ENCODE measurements at places on chromosomes 2 and 18.

GRCh38 chr18:34718610-34719009, 8.5 kb downstream of the DTNA start:
- no peak for DNase-seq

DNA sequence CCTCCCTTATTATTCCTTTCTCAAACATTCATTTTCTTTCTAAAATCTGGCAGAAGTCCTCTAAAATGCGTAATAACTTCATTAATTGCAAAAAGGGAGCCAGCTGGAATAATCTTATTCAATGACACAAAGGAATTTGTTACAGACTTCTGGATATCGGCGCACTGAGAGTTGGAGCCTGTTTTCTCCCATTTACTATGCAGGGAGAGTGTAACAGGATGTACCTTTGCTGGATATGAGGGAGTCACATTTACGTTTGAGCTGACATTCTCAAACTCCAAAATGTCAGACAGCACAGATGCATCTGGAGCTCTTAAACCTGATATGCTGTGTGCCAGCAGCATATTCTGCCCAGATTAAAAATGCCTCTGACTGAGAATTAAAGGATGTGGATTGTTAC, 275.3 kb downstream of the TMX3 start:
- no peak for DNase-seq

GRCh38 chr2:168679081-168679480, 123.4 kb upstream of the NOSTRIN start:
- DNase-seq: no peak

DNA sequence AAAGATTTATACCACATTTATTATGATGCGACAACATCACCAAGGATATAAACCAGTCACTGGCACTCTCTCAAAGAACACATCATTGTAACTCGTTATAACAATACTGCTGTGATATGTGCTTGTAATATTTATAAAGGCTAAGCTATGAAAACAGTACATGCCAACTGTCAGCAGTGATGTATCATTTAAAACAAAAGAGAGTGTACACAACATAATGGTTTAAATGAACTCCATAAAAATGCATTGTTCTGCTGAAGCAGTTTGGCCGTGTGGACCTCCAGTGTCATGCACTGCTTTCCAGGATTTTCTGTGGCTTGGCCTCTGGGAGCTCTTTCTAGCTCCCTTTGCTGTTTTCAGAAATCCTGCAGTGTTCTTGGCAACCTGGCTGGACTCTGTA, 215.6 kb downstream of the MTX2 start:
- no peak for DNase-seq

GRCh38 chr2:80464275-80464674, 159.7 kb upstream of the LRRTM1 start:
- no peak for DNase-seq

DNA sequence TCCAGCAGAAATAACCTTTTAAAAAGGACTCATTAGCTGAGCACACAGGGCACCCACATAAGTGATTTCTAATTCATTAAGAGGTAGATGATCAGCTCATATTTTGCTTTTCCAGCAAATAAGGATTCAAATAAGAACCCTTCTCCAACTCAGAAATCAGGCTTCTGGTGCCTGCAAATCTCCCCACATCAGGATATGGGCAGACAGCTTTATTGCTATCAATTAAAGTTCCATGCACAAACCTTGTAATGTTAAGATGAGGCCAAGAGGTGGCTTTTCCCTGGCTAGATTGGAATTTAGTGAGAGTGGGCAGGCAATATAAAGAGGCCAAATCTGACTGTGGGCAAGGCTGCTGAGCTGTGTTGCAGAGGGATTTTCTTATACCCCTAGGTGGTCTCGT, 193.6 kb downstream of the SH3RF3 start:
- no peak for DNase-seq

DNA sequence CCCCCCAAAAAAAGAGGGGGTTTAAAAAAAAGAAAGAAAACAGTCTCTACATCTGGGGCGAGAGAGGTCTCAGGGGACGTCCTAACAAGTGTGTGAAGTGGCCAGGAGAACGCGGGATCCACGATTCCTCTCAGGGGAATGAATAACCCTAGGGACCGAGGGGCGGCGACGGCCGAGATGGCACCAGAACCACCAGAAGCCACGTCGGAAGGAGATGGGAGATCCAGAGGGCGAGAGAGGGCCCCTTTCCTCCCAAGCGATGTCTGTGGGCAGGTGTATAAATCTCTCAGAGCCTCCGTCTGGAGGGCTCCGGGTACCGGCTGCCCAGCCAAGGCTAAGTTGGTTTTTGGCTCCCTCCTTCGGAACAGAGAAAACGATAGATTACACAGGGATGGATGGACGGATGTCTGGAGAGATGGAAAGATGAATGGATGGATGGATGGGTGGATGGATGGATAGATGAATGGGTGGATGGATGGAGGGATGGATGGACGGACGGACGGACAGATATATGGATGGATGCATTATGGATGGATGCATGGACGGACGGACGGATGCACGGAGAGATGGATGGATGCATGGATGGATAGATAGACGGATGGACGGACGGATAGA, 1.7 kb downstream of the EPHA4 start:
- peak; percentile 20 for DNase-seq

- no peak for DNase-seq
These were observed 370.2 kb downstream of the EN1 start for GRCh38 chr2:118477111-118477862.

DNA sequence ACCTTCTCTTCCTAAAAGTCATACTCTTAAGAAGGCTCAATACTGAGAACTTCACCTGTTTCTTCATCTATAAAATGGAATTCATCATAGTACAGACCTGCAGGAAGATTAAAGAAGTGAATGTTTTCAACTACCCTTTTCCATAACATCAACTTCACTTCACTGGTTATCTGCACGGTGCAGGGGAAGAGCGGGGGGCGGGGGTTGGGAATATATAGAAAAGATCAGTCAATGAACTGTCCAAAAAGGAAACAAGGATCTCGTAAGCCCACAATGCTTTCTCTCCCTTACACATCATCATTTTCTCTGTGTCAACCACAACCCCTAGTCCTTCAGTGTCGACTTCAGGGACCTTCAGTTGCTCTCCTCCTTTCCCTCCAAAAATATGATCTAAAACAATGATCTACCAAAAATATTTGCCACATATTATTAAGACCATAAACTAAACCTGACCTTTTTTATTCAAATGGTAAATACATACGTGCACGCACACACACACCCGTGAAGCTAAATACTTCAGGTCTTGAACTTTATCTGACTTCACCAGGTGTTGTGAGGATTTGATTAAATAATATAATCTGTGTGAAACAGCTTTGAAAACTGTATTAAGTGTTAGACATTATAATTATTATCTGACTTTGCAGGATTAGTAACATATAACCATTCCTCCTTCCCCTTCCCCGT, 4.9 kb downstream of the MBOAT2 start:
- no peak for DNase-seq

GRCh38 chr2:25955036-25955435, 27.3 kb downstream of the KIF3C start:
- DNase-seq: no peak

GRCh38 chr2:56681659-56682396, 498.0 kb downstream of the CCDC85A start:
- no peak for DNase-seq

DNA sequence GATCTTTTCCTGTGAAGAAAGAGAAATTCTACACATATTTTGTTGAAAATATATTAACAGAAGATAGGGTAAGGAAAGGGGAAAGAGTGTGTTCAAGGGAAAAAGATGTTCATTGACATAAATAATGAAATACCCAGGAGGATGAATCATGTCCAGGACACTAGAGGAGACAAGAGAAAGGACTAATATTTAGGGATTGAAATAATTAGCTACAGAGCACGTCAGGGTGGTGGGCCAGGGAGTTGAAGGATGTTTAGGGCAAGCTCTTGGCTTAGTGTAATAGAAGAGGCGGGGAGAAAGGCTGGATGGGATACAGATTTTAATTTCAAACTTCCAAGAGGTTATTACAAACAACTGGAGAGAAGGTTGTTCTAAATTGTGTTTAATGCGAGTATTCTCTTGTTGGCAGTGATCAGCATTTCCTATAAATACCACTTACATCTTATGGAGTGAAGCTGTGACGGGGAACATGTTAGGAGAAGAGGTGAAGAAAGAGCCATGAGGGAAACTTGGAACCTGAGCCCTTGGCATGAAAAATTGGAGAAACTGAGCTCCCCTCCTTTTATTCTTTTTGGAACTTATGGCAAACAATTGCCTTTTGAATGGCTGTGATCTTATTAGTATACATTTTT, 36.6 kb upstream of the CETN1 start:
- no peak for DNase-seq

- DNase-seq: no peak
These were observed 10.1 kb downstream of the BCL2 start for GRCh38 chr18:63309422-63309821.

- DNase-seq: peak; percentile 75
These were observed 1.3 kb downstream of the COLEC12 start for GRCh38 chr18:498931-499775.

GRCh38 chr2:23359631-23360567, 25.1 kb upstream of the KLHL29 start:
- DNase-seq: no peak

DNA sequence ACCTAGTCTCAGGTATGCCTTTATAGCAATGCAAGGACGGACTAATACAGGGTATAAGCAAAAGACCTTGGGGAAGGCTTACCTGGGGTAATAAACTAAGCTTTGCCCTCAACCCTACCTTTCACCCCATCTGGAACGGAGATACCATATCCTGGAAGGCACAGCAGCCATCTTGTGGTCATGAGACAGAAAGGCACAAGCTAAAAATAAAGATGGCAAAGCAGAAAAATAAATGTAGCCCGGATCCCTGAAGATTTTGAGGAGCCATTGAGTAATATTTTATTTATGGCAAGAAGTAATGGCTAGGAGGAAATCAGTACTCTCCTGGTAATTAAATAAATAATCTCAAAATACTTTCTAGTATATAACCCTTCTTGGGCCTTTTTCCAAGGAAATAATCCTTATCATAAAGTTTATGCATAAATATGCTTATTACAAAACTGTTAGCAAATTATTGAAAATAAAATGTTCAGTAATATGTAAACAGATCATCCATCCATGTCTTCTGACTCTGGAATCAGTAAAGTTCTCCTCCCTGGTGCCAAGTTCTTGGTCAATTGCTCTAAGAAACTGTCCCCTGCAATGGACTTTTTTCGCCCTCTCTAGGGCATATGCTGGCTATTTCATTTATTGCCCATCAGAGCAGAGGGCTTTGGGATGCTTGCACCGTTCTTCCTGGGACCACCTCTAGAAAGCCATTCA, 198.7 kb downstream of the SPP2 start:
- no peak for DNase-seq

DNA sequence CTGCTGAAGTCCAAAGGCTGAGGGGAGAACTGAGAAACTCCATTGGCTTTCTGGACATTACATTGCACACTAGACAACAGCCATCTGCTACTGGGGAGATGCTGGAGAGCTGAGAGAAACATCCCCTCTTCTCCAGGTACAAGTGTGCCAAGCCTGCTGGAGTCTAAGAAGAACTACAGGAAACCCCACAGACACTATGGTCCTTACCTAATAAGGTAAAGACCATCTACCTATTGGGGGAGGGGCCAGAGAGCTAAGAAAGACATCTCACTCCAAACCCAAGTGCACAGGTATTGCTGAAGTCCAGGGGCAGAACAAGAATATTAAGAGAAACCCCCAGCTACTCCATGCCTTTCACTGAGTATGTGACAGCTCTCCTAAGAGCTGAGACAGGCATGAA, 338.7 kb upstream of the NCKAP5 start:
- no peak for DNase-seq

DNA sequence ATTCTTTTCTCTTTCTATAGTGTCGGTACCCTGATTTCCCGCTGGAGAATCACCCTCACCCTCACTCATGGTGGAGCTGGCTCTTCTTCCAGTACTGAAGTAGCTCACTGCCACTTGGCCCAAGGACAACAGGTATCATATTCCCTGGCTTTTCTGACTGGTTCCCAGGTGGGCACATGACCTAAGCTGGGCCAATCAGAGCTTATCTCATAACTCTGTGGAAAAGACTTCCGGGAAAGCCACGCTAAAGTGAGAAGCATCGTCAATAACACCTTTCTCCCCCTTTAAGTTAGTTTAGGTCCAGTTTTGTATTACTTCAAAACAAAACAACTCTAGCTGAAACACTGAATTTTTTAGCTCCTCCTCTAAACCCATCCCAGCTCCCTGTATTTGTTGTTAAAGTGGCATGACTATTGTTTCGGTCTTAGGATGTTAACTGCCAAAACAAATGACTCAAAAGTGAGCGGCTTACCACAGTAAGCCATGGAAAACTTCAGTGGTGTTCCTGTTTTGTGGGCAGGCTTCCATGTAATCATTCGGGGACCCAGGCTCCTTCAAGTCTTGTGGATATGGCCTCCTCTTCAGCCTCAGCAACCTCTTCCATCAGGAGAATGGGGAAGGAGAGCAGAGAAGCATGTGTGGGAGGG, 137.4 kb upstream of the DLX2 start:
- no peak for DNase-seq

DNA sequence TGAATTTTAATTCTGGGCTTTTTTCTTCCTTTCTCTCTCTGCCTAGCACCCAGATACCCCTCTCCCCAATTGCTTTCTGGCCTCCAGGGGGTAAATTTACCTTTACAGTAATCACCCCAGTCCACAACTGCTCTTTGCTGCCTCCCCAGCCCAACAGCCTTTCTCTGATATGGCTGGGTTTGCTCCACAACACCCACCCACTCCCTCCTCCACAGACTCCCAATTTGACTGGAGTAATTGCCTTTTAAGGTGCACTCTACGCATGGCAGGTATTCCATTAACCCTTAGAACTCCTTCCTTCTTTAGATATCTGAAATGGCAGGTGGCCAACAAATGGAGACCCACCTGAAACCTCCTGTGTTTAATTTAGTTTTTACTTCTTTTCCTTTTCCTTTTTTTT, 3.6 kb downstream of the CELF4 start:
- no peak for DNase-seq

- no peak for DNase-seq
These were observed 107.7 kb upstream of the ATP8B1 start for GRCh38 chr18:57910817-57911216.

DNA sequence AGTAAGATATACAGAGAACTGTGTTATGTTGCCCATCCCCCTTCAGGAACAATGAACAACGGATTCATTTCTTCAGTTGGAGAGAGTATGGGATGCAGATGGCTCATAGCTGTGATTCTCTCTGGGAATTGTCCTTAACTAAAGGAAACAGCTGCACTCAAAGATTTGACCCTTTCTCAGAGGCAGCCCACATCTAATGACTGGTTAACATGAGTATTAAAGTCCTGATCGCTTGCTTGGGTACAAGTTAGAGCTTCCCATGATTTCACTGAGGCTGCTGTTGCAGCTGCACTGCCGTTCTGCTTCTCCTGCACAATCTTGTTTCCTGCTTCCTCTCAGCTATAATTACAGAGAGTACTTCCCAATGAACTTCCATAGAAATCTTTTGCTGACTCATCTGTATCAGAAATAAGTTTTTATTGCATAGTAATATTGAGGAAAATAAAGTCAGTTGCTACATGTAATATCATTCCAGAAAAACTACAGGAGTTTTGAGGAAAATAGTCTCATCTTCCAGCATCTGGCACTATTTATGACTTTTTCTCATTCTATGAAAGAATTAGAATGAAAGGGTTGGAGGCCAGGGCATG, 12.8 kb upstream of the SCN9A start:
- no peak for DNase-seq

All from AG08396 (cell line).